Stimulated activated CD8-positive, alpha-beta memory T cell treated with anti-CD3 and anti-CD28 coated beads, Interleukin-15, amount 100 ng/mL, for 1 hour (primary cell): ENCODE measurements at places on chromosomes 2 and 18.

GRCh38 chr2:79716266-79716665, 203.4 kb downstream of the CTNNA2 start:
- DNase-seq, result no peak

DNA sequence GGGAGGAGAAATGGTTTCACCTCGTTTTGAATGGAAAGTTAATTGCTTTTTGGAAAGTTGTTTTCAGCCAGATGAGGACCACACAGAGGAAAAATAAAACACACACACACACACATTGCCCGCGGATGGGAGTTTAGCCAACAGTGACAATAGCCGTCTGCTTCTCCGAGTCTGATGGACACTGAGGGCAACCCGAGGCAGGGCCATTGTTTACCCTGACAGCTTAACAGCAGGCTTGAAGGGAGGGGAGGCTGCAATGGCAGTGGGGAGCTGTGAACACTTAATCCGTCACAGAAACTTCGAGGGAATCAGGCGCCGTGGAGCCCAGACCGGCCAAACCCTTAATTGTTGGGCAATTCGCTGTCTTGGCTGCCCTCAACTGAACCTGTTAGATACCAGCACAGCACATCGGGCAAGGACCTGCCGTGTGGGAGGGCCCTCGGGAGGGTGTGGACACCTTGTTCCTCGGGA, 145.9 kb downstream of the ACKR3 start:
- no peak for DNase-seq

DNA sequence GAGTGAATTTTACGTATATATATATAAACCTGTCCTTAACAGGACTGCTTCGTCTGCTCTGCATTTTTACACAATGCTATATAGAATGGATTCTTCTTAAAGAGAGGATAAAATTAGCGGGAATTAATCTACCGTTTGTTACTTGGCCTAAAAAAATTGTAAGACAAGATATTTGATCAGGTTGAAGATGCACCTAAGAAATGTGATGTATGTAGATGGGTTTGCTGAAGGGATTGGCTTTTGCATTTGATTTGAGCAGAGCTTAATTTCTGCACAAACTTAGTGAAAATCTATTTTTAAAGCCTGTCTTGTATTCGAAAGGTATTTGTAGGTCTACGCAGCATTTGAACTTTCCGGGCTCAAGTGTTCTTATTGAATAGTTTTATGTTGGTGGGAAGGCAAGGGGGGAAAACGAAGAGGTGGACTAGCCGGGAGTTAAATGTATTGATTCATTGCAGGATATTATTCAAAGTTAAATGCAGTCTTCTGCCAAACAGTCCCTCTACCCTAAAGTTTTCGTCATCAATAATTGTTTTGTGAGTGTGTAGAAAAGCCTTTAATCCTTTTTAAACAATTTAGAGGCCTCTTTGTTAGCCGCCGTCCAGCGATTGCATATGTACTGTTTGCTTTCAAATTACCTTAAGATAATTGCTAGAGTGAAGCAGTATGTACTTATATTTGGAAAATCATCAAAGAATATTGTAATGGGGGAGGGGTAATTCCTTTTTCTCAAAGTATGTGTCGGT, 1.2 kb downstream of the PPP1CB start:
- no peak for DNase-seq

- no peak for DNase-seq
Measured at GRCh38 chr2:27705851-27706622, 42.3 kb downstream of the SLC4A1AP start.

- no peak for DNase-seq
Measured at GRCh38 chr2:58878778-58879177, 637.7 kb upstream of the FANCL start.

DNA sequence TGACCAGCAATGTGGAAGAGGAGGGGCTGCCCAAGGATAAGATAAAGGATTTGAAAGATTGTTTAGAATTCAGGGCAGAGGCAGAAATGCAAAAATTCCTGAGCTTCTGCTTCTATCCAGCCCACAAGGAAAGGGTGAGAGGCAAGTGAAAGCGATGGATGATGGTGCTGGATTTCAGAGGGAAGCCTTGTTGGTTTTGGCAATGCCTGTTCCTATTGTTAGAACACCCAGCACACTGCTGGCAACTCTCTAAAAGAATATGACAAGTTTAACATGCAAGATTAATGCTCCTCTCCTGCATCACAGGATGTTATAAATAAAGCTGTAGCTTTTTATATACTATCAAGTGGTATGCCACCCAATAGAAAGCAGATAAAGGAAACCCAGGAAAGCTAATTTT, 92.6 kb downstream of the ZNF385B start:
- no peak for DNase-seq

DNA sequence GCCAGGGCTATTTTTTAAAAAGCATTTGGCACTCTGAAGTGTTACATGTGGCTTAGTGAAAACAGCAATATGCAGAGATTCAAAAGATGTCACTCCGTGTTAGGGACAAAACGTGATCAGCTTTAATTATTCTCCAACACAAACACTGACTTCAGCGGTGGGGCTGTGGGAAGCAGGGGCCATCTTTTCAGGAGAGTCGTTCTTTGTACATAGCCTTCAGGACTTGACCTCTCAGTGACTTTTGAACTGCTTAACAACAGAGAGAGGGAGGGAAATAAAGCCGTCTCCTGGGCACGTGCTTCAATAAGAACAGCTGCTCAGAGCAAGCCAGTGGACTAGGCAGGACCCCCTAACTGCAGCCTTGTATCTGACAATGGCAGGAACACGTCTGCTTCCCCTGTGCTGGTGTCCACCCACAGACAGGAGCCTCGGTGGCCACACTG, 95.0 kb upstream of the HDAC4 start:
- DNase-seq, result no peak

GRCh38 chr2:72116081-72116533, 31.6 kb downstream of the CYP26B1 start:
- DNase-seq, result no peak

- DNase-seq, result no peak
Measured at GRCh38 chr2:15147591-15147990, 413.5 kb downstream of the NBAS start.

DNA sequence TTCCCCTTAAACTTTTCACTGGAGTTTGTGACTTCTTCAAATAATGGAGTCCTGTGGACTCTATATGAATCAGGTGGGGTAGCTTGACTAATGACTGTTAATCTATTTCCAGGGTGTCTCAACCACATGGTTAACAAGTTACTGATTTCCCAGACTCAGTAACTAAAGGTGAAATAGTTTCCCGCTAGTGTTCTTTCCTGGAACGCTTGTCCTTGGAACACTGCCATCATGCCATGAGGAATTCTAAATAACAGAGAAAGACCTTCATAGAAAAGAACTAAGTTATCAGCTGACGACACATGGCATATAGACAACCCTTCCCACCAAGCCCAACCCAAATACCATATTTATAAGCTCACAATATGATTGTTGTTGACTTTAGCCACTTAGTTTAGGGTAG, 1027.9 kb upstream of the FAM98A start:
- DNase-seq, result no peak

DNA sequence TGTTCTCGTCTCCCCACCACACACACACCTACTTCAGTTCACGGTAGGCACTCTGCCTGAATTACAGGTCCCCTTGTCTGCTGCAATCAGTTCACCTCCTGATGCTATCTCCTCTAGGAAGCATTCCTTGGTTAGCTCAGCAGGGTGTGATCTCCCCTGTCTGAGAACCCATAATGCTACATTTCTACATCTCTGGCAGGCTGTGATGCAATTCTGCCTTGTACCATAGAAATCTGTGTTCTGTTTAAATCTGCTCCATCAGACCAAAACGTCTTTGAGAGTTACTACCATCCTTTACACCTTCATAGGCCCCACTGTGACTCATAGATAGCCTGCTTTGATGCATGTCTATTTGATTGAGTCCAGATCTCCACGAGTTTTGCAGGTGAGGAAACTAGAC, 103.9 kb downstream of the TTC32 start:
- no peak for DNase-seq

DNA sequence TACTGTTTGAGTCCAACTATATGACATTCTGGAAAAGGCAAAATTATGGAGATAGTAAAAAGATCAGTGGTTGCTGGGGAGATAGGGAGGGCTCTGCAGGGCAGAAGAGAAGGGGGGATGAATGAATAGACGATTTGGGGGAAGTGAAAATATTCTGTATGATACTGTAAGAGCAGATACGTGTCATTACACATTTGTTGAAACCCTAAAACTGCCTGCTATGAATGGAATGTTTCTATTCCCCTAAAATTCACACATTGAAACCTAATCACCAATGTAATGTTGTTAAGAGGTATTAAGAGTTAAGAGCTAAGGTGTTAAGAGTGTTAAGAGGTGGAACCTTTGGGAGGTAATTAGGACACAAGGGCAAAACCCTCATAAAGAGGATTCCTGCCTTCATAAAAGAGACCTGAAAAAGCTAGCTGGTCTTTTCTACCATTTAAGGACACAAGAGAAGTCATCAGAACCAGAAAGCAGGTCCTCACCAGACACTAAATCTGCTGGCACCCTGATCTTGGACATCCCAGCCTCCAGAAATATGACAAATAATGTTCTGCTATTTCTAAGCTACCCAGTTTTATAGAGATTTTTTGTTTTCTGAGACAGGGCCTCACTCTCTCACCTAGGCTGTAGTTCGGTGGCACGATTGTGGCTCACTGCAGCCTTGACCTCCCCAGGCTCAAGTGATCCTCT, 76.2 kb downstream of the ATAD2B start:
- DNase-seq, result no peak

DNA sequence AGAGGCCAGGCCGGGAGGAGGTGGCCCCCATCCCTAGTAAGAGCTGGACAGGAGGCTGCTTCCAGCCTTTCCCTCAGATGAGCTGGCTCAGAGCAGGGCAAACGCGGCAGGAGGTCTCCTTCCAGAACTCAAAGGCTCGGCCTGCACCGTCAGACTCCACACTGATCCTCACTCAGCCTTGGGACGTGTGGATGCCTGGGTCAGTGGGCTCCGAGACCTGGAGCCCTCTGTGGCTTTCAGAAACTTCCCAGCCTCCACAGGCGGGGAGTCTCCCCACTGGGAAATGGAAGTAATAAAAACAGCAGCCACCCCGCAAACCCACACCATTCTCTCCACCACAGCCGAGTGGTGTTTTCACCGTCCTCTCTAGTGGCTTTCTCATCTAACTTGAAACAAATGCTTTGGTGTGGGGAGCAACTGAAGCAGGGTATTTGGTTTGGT, 54.3 kb downstream of the INPP5D start:
- no peak for DNase-seq

DNA sequence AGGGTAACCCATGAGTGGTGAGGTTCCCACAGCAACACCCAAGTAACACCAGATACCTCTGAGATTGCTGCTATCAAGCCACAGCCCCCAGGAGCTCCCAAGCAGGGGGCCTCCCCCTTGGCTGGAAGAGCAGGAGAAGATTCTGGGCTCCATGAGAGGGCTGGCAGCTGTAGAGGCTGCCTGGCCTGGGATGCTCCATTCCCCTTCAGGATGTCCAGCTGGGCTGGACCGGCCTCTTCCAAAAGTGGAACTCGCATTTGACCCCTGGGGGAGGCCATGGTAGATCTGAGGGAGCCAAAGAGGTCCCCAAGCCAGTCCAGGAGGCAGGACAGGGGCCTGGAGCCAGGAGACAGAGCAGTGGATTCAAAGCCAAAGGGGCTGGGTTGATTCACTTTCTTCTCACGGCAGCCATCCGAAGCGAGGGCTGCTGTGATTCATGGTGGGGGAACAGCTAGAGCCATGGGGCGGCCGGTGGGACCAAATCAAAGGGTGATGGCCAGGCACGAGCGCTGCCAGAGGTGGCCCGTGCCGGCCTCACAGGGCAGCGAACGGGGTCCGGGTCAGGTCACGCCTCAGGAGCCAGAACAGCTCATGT, 95.3 kb upstream of the ID2 start:
- DNase-seq, result no peak

- DNase-seq, result no peak
Measured at GRCh38 chr2:172234716-172235691, 132.3 kb upstream of the DLX2 start.

DNA sequence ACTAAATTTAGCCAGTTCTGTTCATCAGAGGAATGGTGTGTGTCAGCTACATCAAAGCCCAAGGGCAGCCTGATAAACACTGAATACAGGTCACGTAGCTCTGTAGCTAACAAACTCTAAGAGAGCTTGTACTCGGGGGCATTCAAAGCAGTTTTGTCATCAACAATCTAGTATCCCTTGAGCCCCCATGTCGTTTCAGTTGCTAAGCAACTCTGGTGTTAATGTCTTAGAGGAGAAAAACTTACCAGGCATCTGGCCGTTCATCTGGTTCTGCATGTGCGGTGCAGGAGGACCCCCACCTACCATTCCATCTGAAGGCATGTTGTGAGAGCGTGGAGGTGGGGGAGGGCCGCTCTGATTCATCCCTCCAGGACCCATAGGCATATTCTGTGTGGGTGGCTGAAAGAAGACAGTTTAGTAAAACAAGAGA, 33.1 kb downstream of the SS18 start:
- no peak for DNase-seq

GRCh38 chr2:109324861-109325260, 195.9 kb downstream of the SH3RF3 start:
- DNase-seq, result no peak

- DNase-seq, result no peak
Measured at GRCh38 chr2:189685540-189686229, 11.2 kb downstream of the ANKAR start.

- no peak for DNase-seq
Measured at GRCh38 chr18:486929-487740, 13.4 kb downstream of the COLEC12 start.

DNA sequence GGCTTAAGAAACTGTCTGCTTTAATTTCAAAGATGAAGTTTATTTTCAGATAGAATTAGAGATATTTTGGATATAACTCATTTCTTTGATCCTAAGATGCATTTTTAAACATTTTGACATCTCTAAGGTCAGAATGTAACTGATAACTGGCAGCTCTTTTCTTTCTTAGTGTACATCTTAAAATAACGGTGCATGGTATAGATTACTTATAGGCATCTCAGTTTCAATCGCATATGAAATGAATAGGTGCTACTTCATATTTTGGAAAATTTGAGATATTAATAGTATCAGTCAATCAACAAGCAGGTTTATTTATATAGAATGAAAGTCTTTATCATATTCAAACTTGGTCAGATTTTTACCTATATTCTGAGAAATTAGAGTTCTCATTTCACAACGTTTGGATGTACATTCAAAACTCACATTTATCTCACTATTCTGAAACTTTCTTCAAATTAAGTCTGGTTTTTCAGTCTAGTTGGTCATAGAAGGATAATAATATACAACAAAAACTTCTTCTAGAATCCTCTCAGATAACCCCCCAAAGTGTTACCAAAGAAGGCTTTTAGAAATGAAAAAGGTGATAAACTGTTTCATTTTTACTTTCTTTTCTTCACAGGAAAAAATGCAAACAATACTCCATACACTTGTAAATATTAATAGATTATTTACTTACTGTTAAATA, 122.8 kb upstream of the WDSUB1 start:
- DNase-seq, result no peak

DNA sequence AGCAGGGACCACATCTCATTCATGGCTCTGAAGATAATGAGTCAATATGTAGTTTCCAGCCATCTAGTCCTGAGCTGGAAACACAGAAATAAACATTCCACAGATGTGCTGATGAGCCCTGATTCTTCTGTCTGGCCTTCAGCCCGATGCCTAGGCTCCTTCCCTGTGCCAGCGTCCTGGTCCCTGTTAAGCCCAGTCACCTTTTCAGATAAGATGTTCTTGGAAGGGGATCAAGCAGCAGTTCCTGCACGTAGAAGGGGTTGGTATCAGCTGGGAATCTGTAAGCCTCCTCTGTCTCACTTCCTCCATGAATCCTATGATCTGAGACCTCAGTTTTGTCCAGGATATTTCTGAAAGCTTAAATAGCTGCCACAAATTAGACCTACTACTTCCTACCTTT, 149.3 kb downstream of the TTC32 start:
- DNase-seq, result no peak

GRCh38 chr18:6022845-6023244, 127.5 kb upstream of the TMEM200C start:
- no peak for DNase-seq
